ENCODE measurements at places on chromosomes 7 and 10.

DNA sequence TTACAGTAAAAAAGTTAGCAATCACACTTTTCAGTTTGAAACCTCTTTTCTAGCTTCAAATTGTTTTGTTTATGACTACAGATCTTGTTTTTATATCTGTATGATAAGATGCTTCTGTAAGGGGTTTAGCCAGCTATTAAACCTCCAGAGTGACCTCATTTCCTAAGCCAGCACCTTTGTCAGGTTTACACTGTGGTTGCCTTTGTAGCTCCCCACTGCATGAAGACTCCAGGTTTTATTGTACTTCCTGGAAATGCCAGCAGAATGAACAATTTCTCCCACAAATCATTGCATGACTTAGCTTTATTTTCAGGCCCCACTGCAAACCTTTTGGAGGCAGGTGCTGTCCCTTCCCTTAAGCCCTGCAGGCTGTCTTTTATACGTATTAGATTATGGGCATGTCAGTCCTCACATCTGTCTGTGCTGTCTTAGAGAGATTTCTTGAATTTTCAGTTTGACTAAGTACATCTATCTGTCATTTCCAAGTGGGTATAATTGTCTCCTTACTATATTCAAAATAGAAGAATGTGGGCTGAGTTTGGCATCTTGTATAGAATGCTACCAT is 8.2 kb upstream of the AGR3 start:
- peaks cover 13% of the 10 kb centered on the region for H3K4me1 ChIP-seq
- H3K36me3 ChIP-seq = no peaks in the 10 kb centered on the region
- no peak overlapping the region for H3K4me3 ChIP-seq
- H3K27me3 ChIP-seq = no peaks in the 10 kb centered on the region
- DNase-seq = no peak

- H3K36me3 ChIP-seq = no peaks in the 10 kb centered on the region
- no peak for DNase-seq
- H3K4me3 ChIP-seq = no peak overlapping the region
- H3K4me1 ChIP-seq = no peaks in the 10 kb centered on the region
- H3K27ac ChIP-seq = no peak overlapping the region
- no peaks in the 10 kb centered on the region for H3K27me3 ChIP-seq
These were observed 57.7 kb downstream of the PRTFDC1 start for GRCh38 chr10:24894728-24895127.

DNA sequence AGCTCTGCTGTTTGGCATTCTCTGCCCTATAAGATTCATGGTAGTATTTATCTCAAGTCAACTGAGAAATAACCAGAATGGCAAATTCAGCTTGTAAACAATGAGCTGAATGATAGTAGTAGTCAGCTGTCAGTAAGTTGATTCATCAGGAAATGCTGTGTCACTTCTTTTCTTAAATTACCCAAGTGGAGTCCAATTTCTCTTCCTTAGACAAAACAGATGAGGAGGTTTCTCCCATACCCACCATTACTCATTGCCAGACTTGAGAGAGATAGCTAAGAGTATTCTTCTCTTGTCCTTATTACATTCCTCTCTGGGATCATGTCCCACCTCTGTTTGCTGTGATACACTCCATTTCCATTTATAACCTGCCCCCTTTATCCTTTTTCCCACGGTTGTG is 159.8 kb upstream of the STEAP1 start:
- no peaks in the 10 kb centered on the region for H3K36me3 ChIP-seq
- no peak overlapping the region for H3K27ac ChIP-seq
- no peaks in the 10 kb centered on the region for H3K4me1 ChIP-seq
- H3K4me3 ChIP-seq = no peak overlapping the region

GRCh38 chr7:81956520-81956919 is 186.7 kb upstream of the HGF start:
- H3K4me3 ChIP-seq = no peak overlapping the region
- peaks cover 6% of the 10 kb centered on the region for H3K4me1 ChIP-seq
- H3K27me3 ChIP-seq = no peaks in the 10 kb centered on the region
- H3K36me3 ChIP-seq = no peaks in the 10 kb centered on the region
- no peak overlapping the region for H3K27ac ChIP-seq
- DNase-seq = peak; percentile 20
